ENCODE measurements at places on chromosomes 4 and X.

DNA sequence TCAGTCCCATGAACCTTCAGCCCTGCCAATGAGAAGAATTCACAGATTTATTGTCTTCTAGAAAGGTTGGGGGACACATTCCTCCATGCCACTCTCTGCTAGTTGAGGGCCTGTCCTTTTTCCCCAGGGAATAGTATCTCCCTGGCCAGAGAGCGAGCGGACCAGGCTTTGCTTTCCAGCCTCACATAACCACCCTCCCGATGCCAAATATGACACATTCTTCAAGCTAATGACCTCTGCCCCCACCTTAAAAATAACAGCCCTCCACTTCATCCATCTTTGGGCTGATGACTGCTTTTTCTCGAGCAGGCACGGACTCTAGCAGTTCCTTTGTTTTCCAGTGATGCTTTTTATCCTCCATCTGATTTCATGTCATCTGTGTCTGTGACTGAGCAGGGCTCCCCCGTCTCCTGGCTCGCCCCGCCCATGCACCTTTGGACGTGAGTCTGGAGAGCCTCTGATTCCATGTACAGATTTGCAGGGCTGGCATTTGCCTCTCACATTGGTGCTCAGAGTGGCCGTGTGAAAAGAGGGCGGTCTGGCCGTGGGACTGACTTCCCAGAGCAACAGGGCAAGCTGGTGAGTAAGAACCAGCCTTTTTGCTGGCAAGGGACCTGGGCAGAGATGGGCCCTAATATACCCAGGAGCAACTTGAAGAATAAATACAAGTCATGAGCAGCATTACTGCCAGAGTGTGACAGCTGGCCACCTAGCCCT is 279.8 kb downstream of the BCOR start:
- no peak for DNase-seq

DNA sequence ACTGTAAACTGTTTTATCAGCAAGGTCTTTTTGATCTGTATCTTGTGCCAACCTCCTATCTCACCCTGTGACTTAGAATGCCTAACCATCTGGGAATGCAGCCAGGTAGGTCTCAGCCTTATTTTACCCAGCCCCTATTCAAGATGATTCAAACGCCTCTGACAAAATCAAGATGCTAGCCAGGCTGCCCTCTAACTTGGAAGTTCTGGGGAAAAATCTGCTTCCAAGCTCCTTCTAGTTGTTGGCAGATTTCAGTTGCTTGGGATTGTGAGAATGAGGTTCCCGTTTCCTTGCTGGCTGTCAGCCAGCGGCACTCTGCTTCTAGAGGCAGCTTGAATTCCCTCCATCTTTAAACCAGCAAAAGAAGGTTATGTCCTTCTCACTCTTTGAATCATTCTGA is 34.7 kb downstream of the LUZP4 start:
- no peak for DNase-seq

- DNase-seq = no peak
These were observed 1752.7 kb downstream of the PCDH7 start for GRCh38 chr4:32472918-32473317.

GRCh38 chr4:118757761-118758251 is 72.6 kb downstream of the METTL14 start:
- no peak for DNase-seq

GRCh38 chr4:26326791-26327190 is 6.0 kb downstream of the RBPJ start:
- DNase-seq = no peak

- DNase-seq = no peak
These were observed 34.7 kb downstream of the CRMP1 start for GRCh38 chr4:5858020-5858769.

DNA sequence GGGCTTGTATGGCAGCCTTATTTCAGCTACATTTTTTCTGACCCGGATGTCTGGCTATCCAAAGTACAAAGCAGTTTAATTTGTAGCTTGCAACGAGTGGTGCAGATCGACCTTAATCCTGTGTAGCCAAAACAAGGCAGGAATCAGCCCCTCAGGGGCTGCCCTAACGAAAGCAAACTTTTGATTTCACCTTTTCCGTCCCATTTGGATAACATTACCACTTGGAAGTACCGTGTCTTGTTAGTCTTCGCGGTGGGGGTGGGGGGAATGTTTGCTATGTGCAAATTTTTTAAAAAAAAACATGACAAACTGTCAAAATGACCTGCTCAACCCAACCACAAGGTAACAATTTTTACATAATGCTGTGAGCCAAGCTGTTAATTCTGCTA is 766 bp upstream of the DNAJB14 start:
- no peak for DNase-seq

DNA sequence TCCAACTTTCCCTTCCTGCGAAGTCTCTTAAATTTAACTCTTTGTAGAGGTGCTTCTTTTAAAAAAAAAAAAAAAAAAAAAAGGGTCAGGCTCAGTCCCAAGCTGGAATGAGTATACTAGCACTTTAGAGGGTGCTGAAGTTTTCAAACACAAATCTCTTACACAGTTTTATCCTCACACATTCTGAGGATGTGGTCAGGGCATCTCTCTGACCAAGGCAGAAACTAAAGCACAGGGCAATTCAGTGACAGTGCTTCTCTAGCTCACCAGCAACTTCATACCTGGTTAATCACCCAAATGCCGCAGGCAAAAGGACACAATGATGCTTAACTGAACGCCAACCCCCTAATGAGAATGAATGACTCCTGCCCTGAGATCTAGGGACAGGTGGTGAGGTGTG is 9.8 kb upstream of the PGM2 start:
- no peak for DNase-seq

GRCh38 chrX:49725923-49726904 is 30.4 kb upstream of the PAGE1 start:
- no peak for DNase-seq

DNA sequence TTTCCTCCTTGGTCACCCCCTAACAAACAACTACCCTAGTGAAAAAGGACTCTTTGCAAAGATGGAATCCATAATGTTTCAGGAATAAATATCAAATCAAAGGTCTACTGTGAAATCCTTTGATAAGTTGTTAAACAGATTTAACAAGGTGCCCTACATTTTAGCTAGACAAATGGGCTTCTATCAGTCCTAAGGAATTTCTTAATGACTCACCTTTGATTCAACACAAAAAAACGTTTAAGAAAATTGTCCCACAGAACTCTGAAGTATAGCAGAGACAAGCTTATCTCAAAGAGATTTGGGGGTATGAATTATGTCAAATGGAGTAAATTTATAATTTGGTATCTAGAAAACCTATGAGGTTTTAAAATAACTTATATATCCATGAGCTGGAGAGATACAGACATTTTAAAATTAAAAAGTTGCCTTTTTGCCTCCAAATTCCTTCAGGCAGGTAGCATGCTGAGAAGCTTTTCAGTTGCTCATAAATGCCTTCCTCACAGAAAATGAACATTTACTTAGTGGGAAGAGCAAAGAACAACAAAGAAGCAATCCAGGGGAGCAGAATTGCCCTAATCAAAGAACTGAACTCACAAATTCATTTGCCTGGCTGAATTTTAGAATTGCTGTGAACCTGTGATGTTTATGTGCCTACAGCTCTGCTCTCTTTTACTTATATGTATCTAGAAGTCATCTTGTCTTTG is 649.3 kb downstream of the STPG2 start:
- no peak for DNase-seq

DNA sequence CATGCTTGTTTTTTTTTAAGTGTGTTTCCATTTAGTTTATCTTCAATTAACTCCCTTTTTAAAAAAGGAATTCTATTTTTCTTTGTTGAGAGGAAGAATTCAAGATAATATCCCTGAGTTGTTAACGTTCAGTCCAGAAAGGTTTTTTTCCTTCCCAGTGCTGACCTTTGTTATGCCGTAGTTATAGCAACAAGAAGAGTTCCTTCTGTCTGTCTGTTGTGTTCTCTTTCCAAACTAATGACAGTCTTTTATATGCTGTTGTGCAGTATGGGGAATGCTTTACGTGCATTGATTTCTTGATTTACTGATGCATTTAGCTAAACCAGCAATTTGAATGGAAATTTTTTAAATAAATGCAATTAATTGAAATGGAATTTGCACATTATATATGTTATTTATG is 6.6 kb upstream of the CXXC4 start:
- DNase-seq = no peak

GRCh38 chrX:155767051-155767875 is 113.9 kb upstream of the VAMP7 start:
- peak; percentile 18 for DNase-seq

- DNase-seq = no peak
These were observed 145.4 kb upstream of the RXFP1 start for GRCh38 chr4:158376106-158376840.

DNA sequence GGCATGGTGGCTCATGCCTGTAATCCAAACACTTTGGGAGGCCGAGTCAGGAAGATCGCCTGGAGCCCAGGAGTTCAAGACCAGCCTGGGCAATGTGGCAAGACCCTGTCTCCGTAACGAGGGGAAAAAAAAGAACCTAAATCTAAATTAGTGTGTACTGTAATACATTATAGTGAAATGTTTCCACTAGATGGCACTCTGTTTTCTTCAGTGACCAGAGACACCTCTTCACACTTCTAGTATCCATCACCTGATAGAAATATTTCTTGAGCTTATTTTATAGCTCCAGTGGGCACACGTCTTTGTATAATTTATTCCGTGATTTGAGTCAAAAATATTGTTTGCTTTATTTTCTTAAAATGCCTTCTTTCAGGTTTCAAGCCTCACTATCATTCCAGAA is 600.9 kb upstream of the DIPK2B start:
- DNase-seq = peak; percentile 62

DNA sequence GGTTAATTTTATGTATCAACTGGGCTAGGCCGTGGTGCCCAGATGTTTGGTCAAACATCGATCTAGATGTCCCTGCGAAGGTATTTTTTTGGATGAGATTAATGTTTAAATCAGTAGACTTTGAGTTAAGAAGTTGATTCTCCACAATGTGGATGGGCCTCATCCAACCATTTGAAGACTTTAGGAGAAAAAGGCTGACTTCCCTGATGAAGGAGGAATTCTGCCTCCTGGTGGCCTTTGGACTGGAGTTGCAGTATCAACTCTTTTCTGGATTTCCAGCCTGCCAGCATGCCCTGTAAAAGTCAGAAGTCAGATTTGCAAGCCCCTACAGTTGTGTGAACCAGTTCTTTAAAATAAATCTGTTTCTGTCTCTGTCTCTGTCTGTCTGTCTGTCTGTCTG is 91.4 kb downstream of the STK32B start:
- peak; percentile 16 for DNase-seq

GRCh38 chr4:105357258-105357980 is 116.4 kb downstream of the PPA2 start:
- no peak for DNase-seq

DNA sequence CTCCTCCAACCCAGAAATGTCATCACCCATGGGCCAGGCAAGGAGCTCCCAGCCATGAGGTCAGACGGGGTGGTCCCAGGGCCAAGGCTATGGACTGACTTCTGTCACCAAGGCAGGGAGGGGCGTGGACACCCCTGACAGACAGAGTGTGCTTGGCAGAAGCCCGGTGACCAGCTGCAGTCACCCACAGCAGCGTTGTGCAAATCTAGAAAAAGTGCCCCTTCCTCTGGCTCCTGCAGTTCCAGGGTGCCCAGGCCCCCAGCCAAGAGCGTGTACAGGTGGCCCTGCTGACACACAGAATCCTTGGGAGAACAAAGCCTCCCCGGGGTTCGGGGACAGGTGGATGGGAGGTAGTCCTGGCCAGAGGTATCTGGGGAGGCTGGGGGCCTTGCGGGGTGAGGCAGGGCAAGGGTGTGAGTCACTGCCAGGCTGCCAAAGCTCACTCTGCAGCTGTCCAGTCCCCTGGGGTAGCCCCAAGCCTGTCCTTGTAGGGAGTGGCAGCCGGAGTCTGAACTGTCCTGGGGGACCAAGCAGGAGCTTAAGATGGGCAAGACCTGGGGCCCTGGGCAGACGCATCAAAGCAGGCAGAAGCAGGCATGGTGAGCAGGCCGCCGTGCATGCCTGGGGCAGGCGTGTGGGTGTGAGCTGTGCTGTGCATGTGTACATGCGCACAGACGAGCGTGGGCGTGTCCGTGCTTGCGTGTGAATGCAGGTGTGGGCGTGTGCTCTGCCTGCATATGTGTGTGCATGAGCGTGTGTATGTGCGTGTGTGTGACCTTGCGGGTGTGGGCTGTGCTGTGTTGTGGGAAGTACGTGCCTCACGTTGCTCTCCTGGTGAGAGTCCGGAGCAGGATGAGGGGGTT is 3.3 kb downstream of the MYL5 start:
- no peak for DNase-seq

DNA sequence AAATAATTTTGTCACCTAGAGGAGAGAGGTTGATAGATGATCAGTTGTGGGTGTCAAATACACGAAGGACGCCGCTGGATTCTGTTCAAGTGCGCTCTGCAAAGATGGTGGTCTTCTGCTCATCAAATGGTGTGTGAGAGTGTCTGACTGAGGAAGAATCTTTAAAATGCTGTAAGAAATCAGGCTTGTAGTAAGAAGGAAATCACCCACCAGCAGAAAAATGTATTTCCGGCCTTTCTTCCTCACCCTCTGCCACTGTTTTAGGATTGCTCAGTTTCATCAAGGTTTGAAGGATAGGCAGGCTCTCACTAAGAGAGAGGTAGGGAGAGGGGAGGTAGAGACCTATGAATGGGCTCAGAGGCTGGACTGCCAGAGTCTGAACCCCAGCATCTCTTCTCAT is 28.7 kb downstream of the RHOH start:
- no peak for DNase-seq

GRCh38 chr4:106264331-106264728 is 51.7 kb downstream of the TBCK start:
- no peak for DNase-seq

DNA sequence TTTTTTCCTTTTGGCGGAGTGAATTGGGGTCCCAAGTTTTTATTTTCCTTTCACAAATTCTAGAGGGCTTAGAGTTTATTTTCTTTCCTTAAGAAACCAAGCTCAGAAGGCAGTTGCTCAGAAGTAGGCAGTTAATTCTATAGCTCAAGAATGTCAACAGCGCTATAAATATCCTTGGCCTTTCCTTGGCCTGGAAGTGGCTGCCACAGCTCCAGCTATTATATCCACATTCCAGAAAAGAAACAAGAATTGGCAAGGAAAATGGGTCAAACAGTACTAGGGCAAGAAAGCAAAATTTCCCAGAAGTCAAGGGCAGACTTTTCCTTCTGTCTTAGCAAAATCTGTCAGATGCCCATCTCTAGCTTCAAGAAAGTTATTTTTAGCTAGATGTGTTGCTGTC is 31.0 kb downstream of the SLC10A6 start:
- DNase-seq = no peak

- no peak for DNase-seq
These were observed 60.4 kb upstream of the HPF1 start for GRCh38 chr4:169818063-169818679.

DNA sequence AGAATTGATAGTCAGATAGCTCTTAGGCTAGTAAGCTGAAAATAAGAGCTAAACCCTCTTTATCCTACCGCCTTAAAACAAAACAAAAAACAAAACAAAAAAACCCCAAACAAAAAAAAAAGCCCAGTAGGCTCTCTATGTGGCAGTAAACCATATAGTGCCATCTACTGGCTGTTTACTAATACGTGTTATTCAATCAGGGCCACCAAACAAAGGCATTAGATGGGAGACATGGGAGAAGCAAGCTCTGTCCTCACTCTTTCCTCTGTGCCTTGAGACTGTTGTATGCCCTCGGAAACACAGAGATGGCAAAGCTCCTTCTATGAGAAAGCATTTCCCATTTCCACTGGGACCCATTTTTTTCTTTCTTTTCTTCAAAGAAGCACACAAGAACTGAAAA is 148.8 kb upstream of the MID1 start:
- DNase-seq = peak; percentile 46

- DNase-seq = peak; percentile 28
These were observed 120.6 kb upstream of the NUDT6 start for GRCh38 chr4:123043013-123043412.

GRCh38 chr4:92279296-92279695 is 24.5 kb upstream of the GRID2 start:
- DNase-seq = no peak

All from A549 (cell line).